Trophoblast cell (in vitro differentiated cells and primary cell): ENCODE measurements at places on chromosomes 2 and 18.
A peak's percentile ranks its signal among the peaks of the same experiment; 100 is the strongest.

DNA sequence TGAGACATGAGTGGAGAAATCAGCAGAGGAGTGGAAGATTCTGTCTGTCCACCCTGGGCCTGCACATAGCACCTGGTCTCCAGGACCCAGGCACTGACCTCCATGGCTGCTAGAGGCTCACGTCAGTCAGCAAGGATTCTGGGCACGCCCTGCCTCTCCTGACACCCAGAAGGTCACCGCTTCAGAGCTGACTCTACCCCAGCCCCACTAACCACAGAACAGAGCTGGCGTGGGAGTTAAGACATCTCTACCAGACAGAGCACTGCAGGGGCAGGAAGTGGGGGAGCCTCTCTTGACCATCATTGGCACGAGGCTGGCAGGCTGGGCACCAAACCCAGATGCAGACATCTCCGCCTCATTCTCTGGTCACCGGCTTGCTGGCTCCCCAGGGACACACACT is 3.0 kb downstream of the ADCY3 start:
- DNase-seq, result no peak
- H3K4me3 ChIP-seq, result no peak overlapping the region
- H3K4me1 ChIP-seq, result peaks cover 2% of the 10 kb centered on the region
- H3K27me3 ChIP-seq, result peaks cover 2% of the 10 kb centered on the region

DNA sequence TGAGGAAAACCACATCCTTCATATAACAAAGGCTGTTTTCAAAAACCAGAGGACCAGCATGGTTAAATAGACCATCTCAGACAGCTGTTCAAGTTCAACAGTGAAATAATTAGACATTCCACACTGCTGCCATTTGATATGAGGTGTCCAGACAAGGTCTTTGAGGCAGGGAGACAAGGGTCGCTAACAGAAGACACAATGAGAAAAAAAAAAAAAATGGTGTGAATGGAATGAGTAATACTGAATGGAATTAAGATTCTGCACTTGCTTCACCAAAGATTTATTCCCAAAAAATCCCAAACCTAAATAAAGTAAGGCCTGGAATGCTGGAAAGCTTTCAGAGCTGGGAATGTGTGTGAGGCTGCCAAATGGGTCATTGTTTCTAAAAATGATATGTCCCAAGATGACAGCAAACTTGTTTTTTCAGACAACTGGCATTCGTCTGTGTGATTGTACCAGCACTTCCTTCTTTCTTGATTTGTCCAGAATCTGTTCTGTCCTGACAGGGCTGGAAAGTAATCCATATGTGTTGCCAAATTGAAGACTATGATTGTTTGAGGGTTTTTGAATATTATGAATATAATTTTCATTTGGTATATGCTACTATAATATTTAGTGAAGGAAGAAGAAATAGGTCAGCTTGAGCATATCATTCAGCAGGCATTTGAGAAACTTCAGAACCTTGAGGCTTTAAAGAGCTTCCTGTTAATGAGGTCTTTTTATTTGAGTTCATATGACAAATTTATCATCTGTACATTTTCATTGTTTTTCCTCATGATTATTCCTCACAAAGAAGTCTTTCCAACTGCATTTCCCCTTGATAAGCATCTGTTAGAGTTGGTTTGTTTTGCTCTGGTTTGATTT is 85.2 kb upstream of the ITGA4 start:
- peaks cover 5% of the 10 kb centered on the region for H3K4me1 ChIP-seq
- no peaks in the 10 kb centered on the region for H3K27me3 ChIP-seq
- DNase-seq, result no peak
- H3K4me3 ChIP-seq, result no peak overlapping the region
- no peak overlapping the region for H3K27ac ChIP-seq
- H3K36me3 ChIP-seq, result no peaks in the 10 kb centered on the region

- peak; percentile 66 for DNase-seq
- H3K36me3 ChIP-seq, result no peaks in the 10 kb centered on the region
- peaks cover 17% of the 10 kb centered on the region for H3K4me1 ChIP-seq
- no peaks in the 10 kb centered on the region for H3K27me3 ChIP-seq
- no peak overlapping the region for H3K4me3 ChIP-seq
These were observed 67.0 kb downstream of the CHRNA1 start for GRCh38 chr2:174697255-174697654.

- H3K4me1 ChIP-seq, result no peaks in the 10 kb centered on the region
- no peak for DNase-seq
- H3K27me3 ChIP-seq, result no peaks in the 10 kb centered on the region
- no peak overlapping the region for H3K4me3 ChIP-seq
- H3K27ac ChIP-seq, result no peak overlapping the region
These were observed 39.7 kb upstream of the NEDD4L start for GRCh38 chr18:58004317-58004716.

DNA sequence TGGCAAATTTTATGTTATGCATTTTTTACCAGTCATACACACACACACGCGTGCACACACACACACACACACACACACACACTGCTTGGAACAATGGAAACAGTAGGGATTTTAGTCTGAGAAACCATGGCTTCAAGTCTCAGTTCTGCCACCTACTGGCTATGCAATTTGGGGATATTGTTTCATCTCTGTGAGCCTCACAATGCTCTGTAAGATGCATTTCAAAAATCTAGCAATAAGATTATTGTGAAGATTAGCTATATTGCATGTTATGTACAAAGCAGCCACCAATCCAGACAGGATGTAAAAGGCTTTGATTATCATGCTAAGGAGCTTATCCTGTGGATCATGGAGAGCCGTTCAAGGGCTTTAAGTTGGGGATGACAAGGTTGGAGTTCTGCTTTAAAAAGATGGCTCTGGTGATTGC is 401.4 kb downstream of the NBAS start:
- no peaks in the 10 kb centered on the region for H3K36me3 ChIP-seq
- DNase-seq, result peak; percentile 56
- no peak overlapping the region for H3K4me3 ChIP-seq
- no peak overlapping the region for H3K27ac ChIP-seq
- peaks cover 7% of the 10 kb centered on the region for H3K4me1 ChIP-seq

DNA sequence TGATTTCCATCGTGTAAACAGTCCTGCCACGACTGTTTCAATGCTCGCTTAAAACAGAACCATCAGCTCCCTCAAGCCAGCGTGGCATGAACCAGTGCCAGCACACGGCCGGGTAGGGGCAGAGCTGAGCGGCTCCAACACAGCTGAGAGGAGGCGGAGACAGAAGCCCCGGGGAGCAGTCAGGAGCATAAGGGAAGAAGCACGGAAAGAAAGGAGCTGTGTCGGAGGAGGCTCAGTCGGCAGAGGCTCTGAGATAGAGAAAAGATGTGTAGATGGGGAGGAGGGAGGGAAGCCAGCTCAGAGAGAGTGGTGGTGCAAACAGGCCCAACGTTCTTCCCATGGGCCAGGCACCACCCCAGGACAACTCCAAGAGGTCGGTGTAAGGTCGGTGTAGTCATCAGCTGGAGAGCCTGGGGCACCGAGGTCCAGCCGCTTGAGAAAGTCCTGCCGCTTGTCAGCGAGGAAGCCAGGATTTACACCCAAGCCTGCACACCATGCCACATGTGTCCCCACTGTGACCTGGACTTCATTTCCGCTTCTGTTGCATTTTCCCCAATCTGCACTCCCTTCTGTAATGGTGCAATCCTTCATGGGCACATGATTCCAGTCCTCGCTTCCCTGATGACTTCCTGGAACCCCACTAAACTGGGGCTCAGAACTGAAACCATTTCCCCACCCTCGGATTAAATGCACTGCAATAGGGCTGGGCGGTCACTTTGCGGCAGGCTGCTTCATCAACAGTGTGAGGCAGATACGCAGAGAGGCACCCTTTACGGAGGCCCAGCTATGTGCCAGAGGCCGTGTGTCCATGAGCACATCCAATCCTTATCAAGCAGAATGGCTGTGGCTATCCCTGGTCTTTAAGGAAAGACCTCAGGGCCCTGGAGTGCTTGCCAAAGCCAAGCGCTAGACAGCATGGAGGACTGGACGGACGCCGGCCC is 43.5 kb downstream of the CYP27C1 start:
- no peak overlapping the region for H3K27ac ChIP-seq
- no peaks in the 10 kb centered on the region for H3K27me3 ChIP-seq
- H3K4me3 ChIP-seq, result no peak overlapping the region
- H3K36me3 ChIP-seq, result no peaks in the 10 kb centered on the region

GRCh38 chr18:55458456-55459203 is 129.4 kb downstream of the TCF4 start:
- no peaks in the 10 kb centered on the region for H3K4me1 ChIP-seq
- no peak for DNase-seq
- H3K36me3 ChIP-seq, result peaks cover 3% of the 10 kb centered on the region
- H3K27me3 ChIP-seq, result no peaks in the 10 kb centered on the region
- H3K27ac ChIP-seq, result no peak overlapping the region
